Colonic mucosa (tissue), 4 donors: ENCODE measurements at places on chromosomes 5 and 9. TPM values are rescaled to one million over a fixed set of nuclear protein-coding genes. Genes with fewer than 3 reads are reported as not detected.

DNA sequence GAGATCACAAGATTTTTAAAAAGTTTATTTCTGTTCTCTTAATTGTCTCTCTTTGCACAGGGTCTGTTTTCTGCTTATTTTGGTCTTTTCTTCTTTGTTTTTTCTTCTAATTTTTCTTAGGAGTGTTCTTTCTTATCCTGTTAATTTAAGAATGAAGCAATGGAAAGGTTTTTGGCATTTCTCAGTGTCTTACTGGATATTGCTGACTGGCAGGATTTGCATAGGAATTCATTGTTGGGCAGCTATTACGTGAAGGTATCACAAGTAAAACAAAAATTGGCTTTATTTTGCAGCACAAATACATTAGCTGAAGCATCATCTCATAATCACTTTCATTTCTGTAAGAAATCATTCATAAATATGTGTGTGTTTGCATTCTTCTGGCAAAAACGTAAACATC lies 566.9 kb upstream of the CDH6 start:
- no peak overlapping the region for H3K4me3 ChIP-seq
- no peaks in the 10 kb centered on the region for H3K27me3 ChIP-seq
- H3K27ac ChIP-seq, result no peak overlapping the region
- H3K36me3 ChIP-seq, result no peaks in the 10 kb centered on the region
- DNase-seq, result no peak
- no peaks in the 10 kb centered on the region for H3K4me1 ChIP-seq

- no peak overlapping the region for H3K4me3 ChIP-seq
- H3K27me3 ChIP-seq, result no peaks in the 10 kb centered on the region
- H3K4me1 ChIP-seq, result no peaks in the 10 kb centered on the region
- no peak for DNase-seq
Measured at GRCh38 chr9:93623753-93624152, 47.4 kb downstream of the PHF2 start.

DNA sequence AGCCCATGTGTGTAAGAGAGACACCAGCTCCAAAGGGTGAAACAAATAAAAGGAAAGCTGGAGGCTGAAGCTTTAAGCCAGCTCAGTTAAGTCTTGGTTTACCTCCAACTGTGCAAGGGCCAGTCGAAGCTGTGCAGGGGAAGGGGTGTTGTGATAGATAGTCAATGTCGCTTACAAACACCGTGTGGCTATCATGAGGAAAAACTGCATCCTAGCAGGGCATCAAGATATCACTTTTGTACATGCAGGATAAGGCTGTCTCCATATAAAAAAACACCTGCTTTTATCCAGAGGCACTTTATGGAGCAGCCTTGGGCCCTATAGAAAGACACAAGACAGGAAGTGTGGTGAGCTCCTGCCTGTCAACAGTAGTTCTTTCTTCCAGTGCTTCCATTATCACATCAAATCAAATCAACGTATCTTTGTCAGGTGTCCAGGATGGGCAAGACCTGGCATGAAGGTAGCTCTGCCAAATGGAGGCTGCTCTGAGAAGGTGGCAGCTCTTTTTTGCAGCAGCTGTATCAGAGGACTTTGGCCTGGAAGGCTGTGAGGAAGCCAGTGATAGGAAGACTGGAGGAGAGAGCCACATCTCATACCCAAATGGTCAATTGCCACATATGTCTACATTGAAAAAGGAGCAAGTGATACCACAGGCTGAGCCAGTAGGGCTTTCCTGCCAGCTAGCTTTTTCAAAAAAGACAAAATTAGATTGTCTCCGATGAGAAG lies 29.3 kb upstream of the SELENOP start:
- H3K27me3 ChIP-seq, result no peaks in the 10 kb centered on the region
- no peaks in the 10 kb centered on the region for H3K36me3 ChIP-seq
- H3K27ac ChIP-seq, result no peak overlapping the region
- no peak for DNase-seq
- H3K4me3 ChIP-seq, result no peak overlapping the region

GRCh38 chr5:170303549-170303948 lies 6.0 kb upstream of the LCP2 start:
- no peak overlapping the region for H3K4me3 ChIP-seq
- peak overlapping the region; percentile 20 for H3K27ac ChIP-seq
- DNase-seq, result no peak
- no peaks in the 10 kb centered on the region for H3K27me3 ChIP-seq
- H3K4me1 ChIP-seq, result no peaks in the 10 kb centered on the region
- H3K36me3 ChIP-seq, result no peaks in the 10 kb centered on the region

GRCh38 chr5:116084287-116084691 lies 536 bp upstream of the COMMD10 start:
- H3K4me3 ChIP-seq, result peak overlapping the region; percentile 59
- H3K27me3 ChIP-seq, result no peaks in the 10 kb centered on the region
- no peaks in the 10 kb centered on the region for H3K36me3 ChIP-seq
- peak; percentile 33 for DNase-seq
- H3K4me1 ChIP-seq, result peaks cover 12% of the 10 kb centered on the region

DNA sequence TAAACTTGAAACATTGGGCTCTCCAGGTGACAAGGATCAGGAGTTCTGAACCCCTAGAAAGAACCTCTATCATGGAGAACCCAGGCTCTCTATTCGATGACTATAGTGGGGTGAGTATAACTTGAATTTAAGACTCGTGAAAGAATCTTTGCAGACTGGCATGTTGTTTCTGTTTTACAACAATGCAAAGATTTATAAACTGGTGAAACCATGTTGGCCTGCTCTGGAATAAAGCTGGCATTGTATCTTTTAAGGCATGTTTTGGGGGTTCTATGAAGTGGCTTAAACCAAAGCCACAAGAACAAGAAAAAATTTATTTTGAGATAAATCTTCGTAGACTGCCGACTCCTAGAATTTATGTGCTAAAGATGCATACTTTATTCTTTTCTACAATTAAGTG lies 9.8 kb upstream of the GDNF start:
- no peaks in the 10 kb centered on the region for H3K4me1 ChIP-seq
- no peak overlapping the region for H3K27ac ChIP-seq
- H3K36me3 ChIP-seq, result no peaks in the 10 kb centered on the region
- no peak for DNase-seq
- H3K4me3 ChIP-seq, result no peak overlapping the region
- no peaks in the 10 kb centered on the region for H3K27me3 ChIP-seq

- DNase-seq, result no peak
- peaks cover 23% of the 10 kb centered on the region for H3K27me3 ChIP-seq
- H3K4me1 ChIP-seq, result no peaks in the 10 kb centered on the region
- no peaks in the 10 kb centered on the region for H3K36me3 ChIP-seq
- no peak overlapping the region for H3K4me3 ChIP-seq
Measured at GRCh38 chr5:33934176-33934575, 2.0 kb upstream of the RXFP3 start.

DNA sequence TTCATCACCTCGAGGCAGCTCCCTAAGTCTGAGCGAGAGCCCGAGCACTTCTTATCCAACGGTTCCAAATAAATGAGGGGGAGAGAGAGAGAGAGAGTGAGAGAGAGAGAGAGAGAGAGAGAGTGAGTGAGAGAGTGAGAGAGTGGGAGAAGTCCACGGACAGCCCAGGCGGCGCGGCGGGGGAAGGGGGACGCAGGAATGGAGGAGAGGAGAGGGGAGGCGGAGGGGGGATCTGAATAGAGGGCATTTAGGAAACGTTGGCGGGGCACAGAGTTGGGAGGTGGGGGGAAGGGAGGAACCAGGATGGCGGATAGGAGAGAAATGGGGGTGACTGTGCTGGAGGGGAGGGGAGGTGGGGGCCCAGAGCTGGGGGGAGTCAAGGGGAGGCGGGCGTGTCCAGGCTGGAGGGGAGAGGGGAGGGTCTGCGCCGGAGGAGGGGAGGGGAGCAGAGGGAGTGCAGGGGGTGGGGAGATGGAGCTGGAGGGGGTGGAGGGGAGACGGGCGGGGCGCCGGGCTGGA lies 398 bp upstream of the BASP1 start:
- no peaks in the 10 kb centered on the region for H3K27me3 ChIP-seq
- no peaks in the 10 kb centered on the region for H3K36me3 ChIP-seq
- H3K4me3 ChIP-seq, result peak overlapping the region; percentile 23
- no peak for DNase-seq
- H3K4me1 ChIP-seq, result no peaks in the 10 kb centered on the region

DNA sequence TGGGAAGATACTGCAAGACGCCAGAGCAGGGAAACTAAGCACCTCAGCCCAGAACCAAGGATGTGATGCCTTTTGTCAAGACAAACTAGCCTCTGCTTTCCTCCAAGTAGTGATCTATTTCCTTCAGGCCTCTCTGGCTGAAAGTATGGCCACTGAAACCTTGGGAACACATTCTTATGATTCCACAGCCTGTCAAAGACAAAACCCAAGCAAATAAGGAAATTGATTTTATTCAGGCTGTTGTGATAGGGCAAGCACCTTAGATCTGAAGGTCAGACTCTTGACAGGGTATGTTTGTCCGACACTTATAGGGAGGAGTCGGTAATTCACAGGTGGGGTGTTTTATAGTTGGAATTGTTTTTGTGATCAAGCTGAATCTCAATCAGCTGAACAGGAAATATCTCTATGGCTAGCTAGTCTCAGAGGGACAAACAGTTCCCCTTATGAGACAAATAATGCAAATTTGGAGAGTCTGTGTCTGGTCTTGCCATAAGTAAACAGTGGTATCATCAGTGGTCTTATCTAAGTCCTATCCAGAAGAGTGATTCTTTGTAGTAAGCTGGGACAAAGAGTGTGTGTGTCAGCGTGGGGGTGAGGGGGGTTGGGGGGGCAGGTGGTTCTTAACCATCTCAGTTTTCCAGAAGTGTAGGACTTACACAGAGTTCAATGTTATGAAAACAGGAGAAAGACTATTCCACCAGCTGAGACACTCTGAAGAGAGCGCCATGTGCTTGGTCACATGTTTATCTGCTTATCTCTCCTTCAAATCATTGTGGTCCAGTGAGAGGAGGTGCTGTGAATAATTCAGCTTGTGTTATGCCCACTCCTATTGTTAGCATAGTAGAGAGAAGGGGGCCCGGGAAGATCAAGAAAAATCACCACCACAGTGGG lies 6.7 kb upstream of the ZCCHC10 start:
- no peaks in the 10 kb centered on the region for H3K4me1 ChIP-seq
- no peaks in the 10 kb centered on the region for H3K27me3 ChIP-seq
- no peaks in the 10 kb centered on the region for H3K36me3 ChIP-seq
- H3K27ac ChIP-seq, result peak overlapping the region; percentile 80

DNA sequence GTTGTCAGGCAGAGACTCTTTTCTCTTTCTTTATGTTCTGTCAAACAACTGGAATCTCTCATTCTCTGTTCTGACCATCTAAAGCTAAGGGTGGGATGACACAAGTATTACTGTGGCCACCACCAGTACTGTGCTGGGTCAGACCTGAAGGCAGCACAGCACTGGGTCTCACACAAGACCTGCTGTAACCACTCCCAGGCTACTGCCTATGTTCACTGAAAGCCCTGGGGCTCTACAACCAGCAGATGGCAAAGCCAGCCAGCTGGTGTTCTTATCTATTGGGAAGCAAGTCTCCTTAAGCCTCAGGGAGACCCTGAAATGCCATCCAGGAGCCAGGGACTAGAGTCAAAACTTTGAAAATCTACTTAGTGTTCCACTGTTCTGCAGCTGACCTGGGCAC lies 189.5 kb downstream of the SLCO4C1 start:
- H3K4me1 ChIP-seq, result no peaks in the 10 kb centered on the region
- no peaks in the 10 kb centered on the region for H3K36me3 ChIP-seq
- H3K27me3 ChIP-seq, result no peaks in the 10 kb centered on the region
- H3K4me3 ChIP-seq, result no peak overlapping the region
- no peak overlapping the region for H3K27ac ChIP-seq
- no peak for DNase-seq

The PARP8 gene
- 5.4 TPM for total RNA-seq

The CDKN2A gene
- total RNA-seq, result 1.3 TPM

The BRD9 gene
- 22.3 TPM for total RNA-seq
